Activated CD4-positive, alpha-beta T cell treated with anti-CD3 and anti-CD28 coated beads for 1 hour (primary cell): ENCODE measurements at places on chromosomes 5 and 9.

DNA sequence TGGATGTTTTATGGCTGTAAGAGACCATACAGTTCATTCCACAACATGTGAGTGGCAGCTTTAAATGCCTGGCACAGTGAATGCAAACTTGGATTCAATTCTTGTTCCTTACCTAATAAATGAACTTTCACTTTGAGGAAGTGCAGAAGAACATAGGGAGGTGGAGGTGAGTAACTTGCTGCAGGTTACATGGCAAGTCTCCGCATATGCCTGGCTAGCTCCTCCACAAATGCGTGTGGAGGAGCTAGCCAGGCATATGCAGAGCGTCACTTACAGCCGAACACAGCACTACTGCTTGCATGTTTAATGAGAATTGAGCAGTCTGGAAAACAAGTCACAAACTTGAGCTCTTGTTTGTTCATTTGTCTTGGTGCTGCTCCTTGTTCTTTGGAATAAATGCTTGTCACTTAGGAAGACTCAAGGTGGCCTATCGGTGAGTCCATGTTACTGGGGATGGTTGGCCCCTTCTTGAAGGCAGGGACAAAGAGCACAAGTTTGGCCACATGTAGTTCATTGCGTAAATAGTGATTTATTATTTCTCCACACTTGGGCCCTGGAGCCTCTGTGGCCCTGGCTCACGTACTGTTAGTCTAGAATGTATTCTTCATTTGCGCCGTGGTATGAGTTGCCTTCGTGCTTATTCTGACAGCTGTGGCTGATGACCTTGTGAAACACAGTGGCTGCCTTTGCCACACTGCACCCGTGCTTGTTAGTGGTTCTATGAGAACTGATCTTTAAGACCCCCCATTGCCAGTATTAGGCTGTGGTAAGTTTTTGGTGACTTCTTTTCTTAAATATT, 3.1 kb downstream of the ISOC1 start:
- DNase-seq: no peak

- no peak for DNase-seq
Measured at GRCh38 chr5:177319913-177320588, 8.4 kb upstream of the MXD3 start.

DNA sequence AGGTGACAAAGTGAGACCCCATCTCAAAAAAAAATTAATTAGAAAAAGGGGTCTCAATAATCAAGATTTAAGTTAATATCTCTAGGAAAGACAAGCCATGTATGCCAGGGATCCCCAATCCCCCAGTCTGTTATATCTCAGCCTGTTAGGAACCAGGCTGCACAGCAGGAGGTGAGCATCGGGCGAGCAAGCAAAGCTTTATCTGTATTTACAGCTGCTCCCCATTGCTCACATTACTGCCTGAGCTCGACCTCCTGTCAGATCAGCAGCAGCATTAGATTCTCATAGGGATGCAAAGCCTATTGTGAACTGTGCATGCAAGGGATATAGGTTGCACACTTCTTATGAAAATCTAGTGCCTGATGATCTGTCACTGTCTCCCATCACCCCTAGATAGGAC, 116.8 kb downstream of the TARS1 start:
- no peak for DNase-seq

- no peak for DNase-seq
Measured at GRCh38 chr9:18824095-18824666, 208.8 kb downstream of the SAXO1 start.

DNA sequence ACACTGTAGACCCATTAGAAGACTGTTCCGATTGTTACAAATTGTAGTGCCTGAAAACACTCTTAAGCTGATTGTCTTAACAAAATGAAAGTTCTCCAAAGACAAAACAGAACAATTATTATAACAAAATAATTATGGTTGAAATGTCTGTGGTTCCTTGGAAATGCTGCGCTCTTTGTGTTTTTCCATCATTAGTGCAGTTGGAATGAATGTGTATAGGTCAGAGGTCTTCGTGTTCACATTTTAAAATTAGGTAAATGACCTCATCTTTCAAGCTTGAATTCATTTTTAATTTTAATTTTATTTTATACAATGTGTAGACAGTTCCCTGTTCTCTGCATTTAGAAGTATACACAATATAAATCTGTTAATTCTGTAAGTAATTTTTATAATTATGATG, 56.7 kb upstream of the NXNL2 start:
- DNase-seq: no peak

GRCh38 chr9:137220317-137221094, 1.5 kb downstream of the RNF208 start:
- no peak for DNase-seq

DNA sequence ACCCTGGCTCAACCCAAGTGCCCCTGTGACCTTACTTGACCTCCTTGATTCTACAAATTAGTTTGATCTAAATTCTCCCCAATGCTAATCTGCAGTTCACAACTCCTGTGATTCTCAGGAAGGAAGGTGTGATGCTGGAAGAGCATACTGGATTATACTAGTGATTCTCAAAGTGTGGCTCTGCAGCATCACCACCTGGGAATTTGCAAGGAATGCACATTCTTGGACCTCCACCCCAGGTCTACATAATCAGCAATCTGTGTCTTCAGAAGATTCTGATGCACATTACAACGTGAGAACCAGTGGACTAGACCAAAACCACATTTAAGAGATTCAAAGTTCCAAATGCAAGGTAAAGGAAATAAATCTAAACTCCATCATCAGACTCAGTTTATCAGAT, 198.6 kb downstream of the AGTPBP1 start:
- no peak for DNase-seq

GRCh38 chr5:81156732-81157131, 76.4 kb upstream of the CKMT2 start:
- no peak for DNase-seq

DNA sequence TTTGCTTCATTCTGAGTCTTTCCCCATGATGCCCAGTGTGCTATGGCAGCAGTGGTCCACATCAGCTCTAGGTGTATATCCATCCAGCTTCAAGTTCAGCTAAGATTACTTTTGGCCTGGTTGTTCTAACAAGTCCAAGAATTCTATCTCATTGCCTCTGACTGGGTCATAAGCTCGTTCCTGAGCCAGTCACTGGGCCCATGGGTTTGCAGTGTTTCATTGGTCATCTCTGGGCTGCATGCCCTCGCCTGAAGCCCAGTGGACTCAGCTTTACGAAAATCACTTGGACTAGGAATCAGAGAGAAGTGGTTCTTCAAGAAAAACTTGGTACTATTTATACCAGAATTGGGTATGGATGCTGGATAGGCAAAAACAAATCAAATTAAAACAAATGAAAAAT, 16.1 kb upstream of the ARHGAP26 start:
- DNase-seq: no peak

- DNase-seq: no peak
Measured at GRCh38 chr5:167840527-167841130, 450.8 kb upstream of the WWC1 start.

DNA sequence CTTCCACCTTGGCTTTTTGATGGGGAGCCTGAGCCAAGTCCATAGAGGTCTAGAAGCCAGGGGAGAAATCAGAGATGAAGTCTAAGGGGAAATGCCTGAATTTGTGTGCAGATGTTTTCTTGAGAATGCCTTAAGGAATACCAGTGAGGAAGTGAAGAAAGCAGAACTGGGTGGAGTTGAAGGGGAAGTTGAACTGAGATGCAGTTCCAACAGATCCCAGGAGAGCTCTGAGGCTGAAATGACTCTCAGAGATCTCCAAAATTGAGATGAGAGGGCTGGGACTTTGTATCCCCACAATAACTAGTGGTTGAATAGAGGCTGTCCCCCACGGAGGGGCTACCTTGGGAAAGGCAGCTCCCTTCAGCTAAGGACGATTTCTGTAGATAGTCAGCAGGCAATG, 197.1 kb downstream of the ZNF462 start:
- DNase-seq: no peak

- DNase-seq: no peak
Measured at GRCh38 chr9:104836235-104836634, 72.3 kb downstream of the NIPSNAP3B start.

DNA sequence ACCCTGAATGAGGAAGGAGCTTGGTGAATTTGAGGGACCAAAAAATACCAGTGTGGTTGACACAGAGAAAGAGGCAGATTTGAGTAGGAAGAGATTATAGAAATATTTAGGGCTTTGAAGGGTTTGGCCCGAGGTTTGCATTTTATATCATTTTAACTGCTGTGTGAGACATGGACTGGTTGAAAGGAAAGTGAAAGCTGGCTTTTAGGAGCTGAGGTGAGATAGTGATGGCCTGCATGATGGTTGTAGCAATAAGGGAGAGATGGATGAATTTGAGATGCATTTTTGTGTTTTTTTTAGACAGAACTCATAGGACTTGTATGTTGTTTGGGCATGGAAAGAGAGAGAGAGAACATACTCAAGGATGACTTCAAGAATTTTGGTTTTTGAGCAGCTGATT, 21.7 kb downstream of the FER start:
- no peak for DNase-seq

- DNase-seq: no peak
Measured at GRCh38 chr5:122332599-122333555, 20.8 kb downstream of the SNCAIP start.

GRCh38 chr5:170642776-170643436, 139.1 kb downstream of the KCNIP1 start:
- DNase-seq: no peak

DNA sequence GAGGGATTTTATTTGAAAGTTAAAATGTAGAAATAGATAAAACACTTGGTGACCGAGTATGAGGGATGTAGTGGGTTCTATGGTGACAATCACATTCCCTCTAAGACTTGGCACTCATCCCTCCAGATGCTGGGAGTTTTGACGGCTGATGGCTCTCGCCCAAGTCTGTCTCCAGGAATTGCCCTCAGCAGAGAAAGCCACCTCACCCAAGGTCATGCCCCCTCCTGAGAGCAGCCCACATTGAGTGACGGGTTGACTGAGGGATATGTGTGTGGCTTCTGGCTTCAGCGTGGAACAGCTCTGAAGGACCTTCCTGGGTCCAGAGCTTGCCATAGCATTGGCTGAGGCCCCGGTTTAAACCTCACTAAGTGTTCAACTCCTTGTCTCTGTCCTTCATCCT, 19.4 kb downstream of the CAVIN4 start:
- DNase-seq: no peak

GRCh38 chr5:72005671-72006070, 101.6 kb upstream of the MAP1B start:
- no peak for DNase-seq

DNA sequence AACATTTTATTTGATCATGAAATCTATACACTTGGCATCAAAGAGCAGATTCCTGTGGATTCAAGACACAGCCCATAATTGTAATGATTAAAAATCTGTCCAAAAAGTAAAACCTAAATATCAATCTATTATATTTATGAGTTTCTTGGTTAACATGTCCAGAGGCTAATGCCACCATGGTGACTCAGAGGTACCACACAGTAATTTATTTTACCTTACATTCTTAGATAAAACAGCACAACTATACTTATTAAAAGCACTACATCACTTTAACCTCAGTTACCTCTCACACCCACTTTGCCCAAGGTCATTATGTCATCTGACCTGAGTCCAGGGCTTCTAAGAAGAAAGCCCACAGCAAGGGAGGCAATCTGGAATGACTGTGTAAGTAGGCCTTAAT, 519.2 kb downstream of the RASEF start:
- no peak for DNase-seq

- peak; percentile 72 for DNase-seq
Measured at GRCh38 chr5:128201065-128201926, 117.7 kb downstream of the SLC12A2 start.

GRCh38 chr9:70502690-70503089, 88.2 kb upstream of the KLF9 start:
- no peak for DNase-seq

- DNase-seq: no peak
Measured at GRCh38 chr5:143271431-143271830, 132.1 kb downstream of the NR3C1 start.

DNA sequence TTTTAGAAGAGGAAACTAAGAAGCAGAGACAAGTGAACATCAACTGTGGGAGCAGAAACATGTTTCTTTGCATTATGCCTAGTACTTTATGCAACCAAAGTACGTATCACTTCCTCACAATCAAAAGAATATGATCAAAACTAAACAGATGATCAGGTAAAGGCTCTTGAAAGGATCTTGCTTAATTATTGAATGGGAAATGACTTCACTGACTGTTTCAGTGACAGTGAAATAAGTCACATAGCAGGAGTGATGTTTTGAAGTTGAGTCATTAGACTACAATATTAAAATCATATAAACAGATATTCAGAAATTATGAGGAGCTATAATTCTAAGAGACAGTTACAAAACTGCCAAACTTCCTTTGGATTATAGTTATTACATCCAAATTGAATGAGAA, 527.3 kb downstream of the MTRR start:
- DNase-seq: no peak

DNA sequence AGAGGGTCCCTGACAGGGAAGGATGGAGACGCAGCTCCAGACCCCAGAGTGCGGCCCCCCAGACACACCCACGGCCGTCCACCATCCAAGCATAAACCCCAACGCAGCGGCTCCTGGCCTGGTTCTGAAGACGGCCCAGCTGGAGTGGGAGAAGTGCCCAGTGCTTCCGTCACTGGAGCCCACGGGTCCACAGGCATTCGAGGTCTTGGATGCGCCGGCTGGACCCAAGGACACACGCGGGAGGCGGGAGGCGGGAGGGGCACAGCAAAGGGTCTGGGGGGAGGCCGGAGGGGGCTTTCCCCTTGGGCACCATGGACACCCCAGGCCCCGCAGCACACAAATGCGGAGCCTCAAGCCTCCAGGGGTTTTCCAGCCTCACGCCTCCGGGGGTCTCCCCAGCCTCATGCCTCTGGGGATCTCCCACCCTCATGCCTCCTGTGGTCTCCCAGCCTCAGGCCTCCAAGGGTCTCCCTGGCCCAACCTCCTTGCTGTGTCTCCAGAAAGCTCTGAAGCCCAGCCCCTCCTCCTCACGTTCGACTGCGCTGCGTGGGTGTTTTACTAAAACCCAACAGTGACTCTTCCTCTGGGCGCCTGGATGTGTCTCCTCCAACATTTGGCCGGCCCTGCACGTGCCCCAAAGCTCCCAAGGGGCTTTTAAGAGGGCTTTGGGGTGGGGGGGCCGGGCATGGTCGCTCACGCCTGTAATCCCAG, 15.2 kb downstream of the EXD3 start:
- no peak for DNase-seq

GRCh38 chr9:34382054-34382453, 5.4 kb upstream of the MYORG start:
- no peak for DNase-seq

DNA sequence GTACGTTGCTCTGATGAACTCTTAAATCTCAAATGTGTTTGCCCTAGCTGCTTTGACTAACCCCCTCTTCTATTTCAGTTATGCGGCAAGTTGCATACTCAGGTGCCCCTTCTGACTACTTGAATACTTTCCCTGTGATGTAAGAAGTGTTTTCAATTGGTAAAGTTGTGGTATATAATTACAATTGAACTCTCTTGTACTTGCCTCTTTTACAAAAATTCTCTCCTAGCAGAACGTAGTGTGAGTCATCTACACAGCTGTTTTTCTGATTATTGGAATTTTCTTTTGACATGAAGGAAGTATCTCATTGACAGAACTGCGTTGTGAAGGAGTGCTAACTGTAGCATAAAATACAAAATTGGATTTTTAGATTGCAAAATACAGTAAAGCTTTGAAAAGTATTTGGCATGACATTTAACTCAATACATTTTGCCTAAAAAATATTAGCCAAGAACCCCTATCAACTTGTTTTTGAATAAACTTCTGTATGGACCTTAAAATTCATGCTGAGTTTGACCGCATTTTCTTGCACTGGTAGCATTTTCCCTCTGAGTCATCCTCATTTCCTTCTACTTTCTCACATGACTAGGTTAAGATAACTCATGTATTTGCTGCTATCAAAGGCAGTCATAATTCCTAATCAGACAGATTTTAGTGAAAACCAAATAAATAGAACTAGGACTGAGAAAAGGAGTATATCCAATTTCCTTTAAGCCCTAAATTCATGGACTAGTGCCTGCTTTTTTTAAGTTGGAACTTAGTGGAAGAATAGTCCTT, 6.3 kb downstream of the CRHBP start:
- DNase-seq: no peak
